Neural crest cell (in vitro differentiated cells): ENCODE measurements at places on chromosomes 1 and 21. TPM values are rescaled to one million over a fixed set of nuclear protein-coding genes. Genes with fewer than 3 reads are reported as not detected.

GRCh38 chr1:214425101-214425500, 126.3 kb downstream of the PTPN14 start:
- H3K36me3 ChIP-seq = no peaks in the 10 kb centered on the region
- peaks cover 23% of the 10 kb centered on the region for H3K4me1 ChIP-seq
- no peaks in the 10 kb centered on the region for H3K27me3 ChIP-seq
- DNase-seq = no peak
- no peak overlapping the region for H3K27ac ChIP-seq
- no peak overlapping the region for H3K4me3 ChIP-seq

DNA sequence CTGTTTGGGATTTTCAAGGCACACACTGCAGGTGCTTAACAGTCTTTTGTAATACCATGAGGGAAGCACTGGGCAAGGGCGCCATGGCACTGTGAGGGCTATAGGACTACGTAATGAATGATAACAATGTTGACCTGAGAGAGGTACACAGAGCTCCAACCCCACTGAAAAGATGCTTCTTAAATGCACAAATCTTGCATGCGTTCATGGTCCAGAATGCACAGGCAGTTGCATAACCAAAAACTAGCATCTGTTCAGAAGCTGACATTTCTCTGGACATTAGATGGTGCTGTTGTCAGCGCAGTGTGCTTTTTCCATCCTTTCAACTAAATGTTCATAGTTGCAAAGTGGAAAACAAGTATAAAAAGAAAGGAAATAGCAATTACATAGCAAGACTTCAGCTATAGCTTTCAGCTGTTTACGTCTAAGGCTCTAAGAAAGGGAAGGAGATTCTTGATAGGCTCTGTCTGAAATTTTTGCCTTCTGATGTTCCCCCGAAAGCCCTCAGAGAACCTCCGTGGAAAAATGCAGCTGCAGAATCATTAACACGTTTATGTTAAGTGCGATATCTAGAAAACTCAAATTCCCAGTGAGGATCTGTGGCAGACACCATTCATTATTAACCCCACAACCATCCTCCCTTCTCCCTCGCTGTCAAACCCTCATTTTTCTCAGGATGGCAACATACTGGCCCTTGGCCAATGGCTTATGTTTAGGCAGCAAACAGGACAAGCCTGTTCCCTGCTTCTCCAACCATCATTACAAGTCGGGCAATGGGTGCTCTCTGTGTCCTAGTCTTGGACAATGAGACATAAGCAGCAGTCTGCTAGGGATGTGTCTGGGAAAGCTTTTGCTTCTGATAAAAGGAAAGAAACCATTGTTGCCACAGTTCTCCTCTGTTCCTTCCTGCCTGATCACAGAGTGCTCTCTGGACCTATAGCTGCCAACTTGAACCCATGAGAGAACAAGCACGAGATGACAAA, 8.2 kb upstream of the TARBP1 start:
- peaks cover 16% of the 10 kb centered on the region for H3K27me3 ChIP-seq
- H3K4me3 ChIP-seq = no peak overlapping the region
- H3K27ac ChIP-seq = no peak overlapping the region
- H3K36me3 ChIP-seq = no peaks in the 10 kb centered on the region
- DNase-seq = no peak

DNA sequence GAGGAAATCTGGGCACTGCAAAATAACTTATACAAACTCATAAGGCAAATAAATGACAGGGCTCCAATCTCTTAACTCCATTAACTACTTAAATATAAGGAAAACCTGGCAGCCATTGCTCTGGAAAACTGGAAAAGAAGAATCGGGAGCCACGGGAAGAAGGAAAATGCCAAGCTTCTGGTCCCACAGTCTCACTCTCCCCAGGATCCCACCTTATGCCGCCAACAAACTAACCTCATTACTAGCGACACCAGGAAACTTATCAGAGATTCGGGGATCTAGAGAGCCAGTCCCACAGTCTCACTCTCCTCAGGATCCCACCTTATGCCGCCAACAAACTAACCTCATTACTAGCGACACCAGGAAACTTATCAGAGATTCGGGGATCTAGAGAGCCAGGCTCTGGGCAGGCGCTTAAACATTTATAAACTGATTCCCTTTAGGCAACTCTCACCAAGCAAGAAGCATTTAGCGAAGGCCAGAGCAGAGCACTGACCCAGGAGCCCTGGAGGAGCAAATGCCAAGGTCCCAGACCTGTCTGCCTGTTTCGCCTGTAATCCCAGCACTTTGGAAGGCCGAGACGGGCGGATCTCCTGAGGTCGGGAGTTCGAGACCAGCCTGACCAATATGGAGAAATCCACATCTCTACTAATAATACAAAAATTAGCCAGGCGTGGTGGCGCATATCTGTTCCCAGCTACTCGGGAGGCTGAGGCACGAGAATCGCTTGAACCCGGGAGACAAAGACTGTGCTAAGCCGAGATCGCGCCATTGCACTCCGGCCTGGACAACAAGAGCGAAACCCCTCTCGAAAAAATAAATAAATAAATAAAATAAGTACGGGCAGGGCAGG, 720 bp downstream of the PSMB2 start:
- peaks cover 33% of the 10 kb centered on the region for H3K27me3 ChIP-seq
- H3K4me1 ChIP-seq = peaks cover 37% of the 10 kb centered on the region
- H3K36me3 ChIP-seq = peaks cover 5% of the 10 kb centered on the region
- peak overlapping the region; percentile 96 for H3K27ac ChIP-seq

GRCh38 chr21:17371450-17371849, 141.4 kb upstream of the CXADR start:
- DNase-seq = no peak
- H3K36me3 ChIP-seq = no peaks in the 10 kb centered on the region
- no peak overlapping the region for H3K4me3 ChIP-seq
- no peaks in the 10 kb centered on the region for H3K27me3 ChIP-seq
- H3K27ac ChIP-seq = no peak overlapping the region

- H3K4me3 ChIP-seq = no peak overlapping the region
- H3K36me3 ChIP-seq = no peaks in the 10 kb centered on the region
- H3K4me1 ChIP-seq = peaks cover 3% of the 10 kb centered on the region
- no peak overlapping the region for H3K27ac ChIP-seq
- H3K27me3 ChIP-seq = peaks cover 10% of the 10 kb centered on the region
Measured at GRCh38 chr1:47187926-47188250, 1.9 kb downstream of the PDZK1IP1 start.

GRCh38 chr1:220527908-220528678, at the start of gene MARK1:
Gene MARK1 (plus strand): TSS chr1:220528136. CDS start chr1:220528823, 687 bp downstream.
- H3K36me3 ChIP-seq = no peaks in the 10 kb centered on the region
- H3K27me3 ChIP-seq = peaks cover 55% of the 10 kb centered on the region
- peak within 1 kb of the TSS; percentile 91 for H3K27ac ChIP-seq
- peak; percentile 52 for DNase-seq
- peak within 1 kb of the TSS; percentile 97 for H3K4me3 ChIP-seq

GRCh38 chr1:51517361-51518032, 1.6 kb downstream of the EPS15 start:
- H3K4me1 ChIP-seq = peaks cover 23% of the 10 kb centered on the region
- no peak for DNase-seq
- H3K36me3 ChIP-seq = no peaks in the 10 kb centered on the region
- peak overlapping the region; percentile 91 for H3K4me3 ChIP-seq
- H3K27me3 ChIP-seq = no peaks in the 10 kb centered on the region

DNA sequence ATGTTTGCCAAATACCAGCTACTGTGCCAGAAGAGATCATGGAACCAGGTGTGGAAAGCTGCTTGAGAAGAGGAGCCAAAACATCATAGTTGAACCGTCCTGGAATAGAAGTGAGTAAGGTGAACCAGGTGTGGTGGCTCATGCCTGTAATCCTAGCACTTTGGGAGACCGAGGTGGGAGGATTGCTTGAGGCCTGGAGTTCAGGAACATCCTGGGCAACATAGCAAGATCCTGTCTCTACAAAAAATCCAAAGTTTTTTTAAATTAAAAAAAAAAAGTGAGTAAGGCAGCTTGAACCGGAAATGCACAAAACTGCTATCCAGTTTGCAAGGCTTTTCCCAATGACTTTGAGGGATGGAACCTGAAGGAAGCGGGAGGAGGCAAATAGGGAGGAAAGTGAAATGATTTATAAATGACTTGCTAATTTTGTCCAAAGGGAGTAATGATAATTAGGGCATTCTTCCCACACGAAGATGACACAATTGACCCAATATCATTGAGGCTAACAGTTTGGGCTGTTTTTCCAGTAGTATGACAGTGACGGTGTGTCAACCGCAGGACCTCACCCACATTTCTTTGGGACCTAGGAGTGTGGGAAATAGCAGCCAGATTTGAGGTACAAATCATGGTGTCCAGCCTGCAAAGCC, 1.5 kb upstream of the CNN3 start:
- H3K4me3 ChIP-seq = peak overlapping the region; percentile 96
- peaks cover 9% of the 10 kb centered on the region for H3K27me3 ChIP-seq
- peaks cover 61% of the 10 kb centered on the region for H3K4me1 ChIP-seq
- H3K36me3 ChIP-seq = peaks cover 8% of the 10 kb centered on the region
- peak overlapping the region; percentile 99 for H3K27ac ChIP-seq

GRCh38 chr21:33412832-33413519, 9.8 kb downstream of the IFNGR2 start:
- DNase-seq = no peak
- H3K27ac ChIP-seq = no peak overlapping the region
- H3K4me1 ChIP-seq = peaks cover 23% of the 10 kb centered on the region
- no peak overlapping the region for H3K4me3 ChIP-seq

The SMG7 gene
- 72.4 and 80.3 TPM in 2 replicates for total RNA-seq
